ENCODE measurements at places on chromosomes 2 and 18. TPM values are rescaled to one million over a fixed set of nuclear protein-coding genes. Genes with fewer than 3 reads are reported as not detected.

DNA sequence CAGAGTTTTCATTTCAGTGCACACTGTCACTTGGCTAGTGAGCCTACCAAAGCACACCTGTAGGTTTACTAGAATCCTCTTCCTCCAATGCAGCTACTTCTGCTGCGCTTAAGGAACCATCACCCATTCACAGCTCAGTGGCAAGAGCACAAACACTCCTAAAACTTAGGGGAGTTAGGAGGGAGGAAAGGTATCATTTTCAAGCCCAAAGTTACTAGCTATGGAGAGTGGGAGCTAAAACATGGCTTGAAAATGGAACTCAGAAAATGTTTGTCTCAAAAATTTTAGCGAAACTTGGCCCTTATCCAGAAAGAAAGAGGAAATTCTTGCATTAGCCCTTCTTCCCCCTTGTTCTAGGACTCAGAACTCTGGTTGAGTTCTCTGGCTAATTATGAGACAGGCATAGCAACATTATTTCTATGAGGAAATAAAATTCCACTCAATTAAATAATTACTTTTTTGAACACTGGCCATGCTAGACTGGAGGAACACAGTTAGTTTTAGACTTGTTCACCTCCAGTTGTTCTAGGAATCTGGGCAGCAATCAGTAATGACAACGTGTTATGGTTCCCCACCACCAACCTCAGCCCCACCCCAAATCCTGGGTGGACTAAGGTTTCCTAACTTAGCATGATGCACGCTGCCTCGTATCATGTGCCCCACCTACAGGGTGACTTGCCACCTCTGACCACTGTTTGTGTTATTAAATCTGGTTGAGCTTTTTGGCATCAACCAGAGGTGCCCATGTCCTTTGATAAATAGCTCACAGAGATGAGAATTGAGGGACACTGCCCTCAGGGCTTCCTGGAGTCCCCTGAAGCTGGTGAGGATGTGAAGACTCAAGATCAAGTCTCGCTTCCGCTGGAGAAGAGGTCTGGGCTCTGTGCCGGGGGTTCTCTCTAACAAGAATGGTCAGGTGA is 32.8 kb downstream of the LPIN2 start:
- no peak for DNase-seq
- H3K36me3 ChIP-seq = no peaks in the 10 kb centered on the region
- peak overlapping the region; percentile 84 for H3K27ac ChIP-seq
- no peak overlapping the region for H3K4me3 ChIP-seq

DNA sequence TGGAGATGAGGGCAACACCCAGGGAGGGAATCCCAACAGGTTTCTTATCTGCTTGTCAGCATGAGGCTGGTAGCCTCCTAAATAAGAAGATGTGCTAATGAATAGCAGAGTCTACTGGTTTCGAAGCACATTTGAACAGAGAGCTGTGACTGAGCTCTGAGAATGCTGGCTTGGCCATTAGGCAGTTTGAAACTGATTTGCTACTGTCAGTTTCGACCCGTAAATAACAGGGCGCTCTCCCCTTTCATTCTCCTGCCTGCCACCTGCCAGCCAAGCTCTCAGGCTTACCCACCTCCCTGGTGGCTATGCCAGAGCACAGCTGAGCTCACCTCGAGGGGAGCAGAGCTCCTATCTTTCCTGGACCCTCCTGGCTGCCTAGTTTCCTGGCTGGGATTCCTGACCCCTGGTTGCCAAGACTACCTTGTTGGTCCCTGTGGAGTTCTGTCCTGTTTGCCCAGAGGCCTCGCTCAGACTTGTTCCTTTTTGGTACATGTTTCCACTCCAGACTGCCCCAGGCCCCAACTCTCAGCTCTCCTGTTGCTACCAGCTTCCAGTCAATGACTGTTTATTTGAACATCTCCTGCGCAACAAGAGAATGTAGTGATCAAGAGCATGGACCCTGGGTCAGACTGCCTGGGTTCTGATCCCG is 102.3 kb upstream of the ALPP start:
- DNase-seq = peak; percentile 25
- peak overlapping the region; percentile 21 for H3K27ac ChIP-seq
- no peaks in the 10 kb centered on the region for H3K27me3 ChIP-seq
- H3K4me3 ChIP-seq = no peak overlapping the region
- H3K4me1 ChIP-seq = no peaks in the 10 kb centered on the region

DNA sequence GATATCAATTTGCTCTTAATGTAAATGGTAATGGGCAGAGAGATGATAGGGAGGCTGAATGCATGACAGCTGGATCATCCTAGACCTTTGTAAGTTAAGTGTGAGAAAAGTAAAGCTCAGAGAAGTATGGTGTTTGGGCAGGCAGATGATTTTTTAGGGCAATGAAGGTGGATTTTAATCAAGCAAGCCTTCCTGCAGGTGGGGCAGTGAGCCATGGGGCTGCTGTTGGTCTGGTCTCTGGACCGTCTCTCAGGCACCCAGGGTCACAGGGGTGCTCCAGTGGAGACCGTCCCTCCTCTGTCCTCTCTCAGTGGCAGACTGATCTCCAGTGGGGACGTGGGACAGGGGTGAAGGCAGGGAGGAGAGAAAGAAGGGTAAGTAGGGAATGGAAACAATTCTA is 69.8 kb upstream of the STK17B start:
- DNase-seq = peak; percentile 32
- H3K4me3 ChIP-seq = no peak overlapping the region
- H3K36me3 ChIP-seq = no peaks in the 10 kb centered on the region
- no peaks in the 10 kb centered on the region for H3K27me3 ChIP-seq
- H3K4me1 ChIP-seq = no peaks in the 10 kb centered on the region
- peak overlapping the region; percentile 65 for H3K27ac ChIP-seq

DNA sequence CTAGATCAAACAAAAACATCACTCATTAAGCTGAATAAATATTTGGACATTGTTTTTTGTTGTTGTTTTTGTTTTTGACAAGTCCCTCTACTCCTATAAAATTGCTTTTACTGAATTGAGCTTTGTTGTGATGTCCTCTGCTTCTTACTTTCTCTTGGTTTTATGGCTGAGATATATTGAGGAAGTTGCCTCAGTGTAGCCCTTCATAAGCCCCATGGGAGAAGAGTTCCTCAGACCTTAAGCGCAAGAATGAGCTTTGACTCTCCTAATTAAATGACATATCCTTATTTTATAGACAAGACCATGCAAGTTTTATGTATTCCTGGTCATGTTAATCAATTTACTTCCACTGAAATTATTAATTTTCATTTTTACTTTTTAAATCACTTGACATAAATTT is 54.9 kb downstream of the CERKL start:
- H3K36me3 ChIP-seq = no peaks in the 10 kb centered on the region
- no peaks in the 10 kb centered on the region for H3K27me3 ChIP-seq
- H3K4me3 ChIP-seq = no peak overlapping the region
- DNase-seq = no peak
- no peaks in the 10 kb centered on the region for H3K4me1 ChIP-seq

GRCh38 chr2:191864628-191865374 is 17.9 kb upstream of the CAVIN2 start:
- DNase-seq = no peak
- H3K27me3 ChIP-seq = no peaks in the 10 kb centered on the region
- peaks cover 23% of the 10 kb centered on the region for H3K4me1 ChIP-seq
- H3K4me3 ChIP-seq = no peak overlapping the region
- H3K27ac ChIP-seq = peak overlapping the region; percentile 15

GRCh38 chr18:56550121-56550520 is 88.3 kb downstream of the TXNL1 start:
- H3K4me3 ChIP-seq = no peak overlapping the region
- H3K4me1 ChIP-seq = no peaks in the 10 kb centered on the region
- no peaks in the 10 kb centered on the region for H3K27me3 ChIP-seq
- no peak for DNase-seq
- no peaks in the 10 kb centered on the region for H3K36me3 ChIP-seq

DNA sequence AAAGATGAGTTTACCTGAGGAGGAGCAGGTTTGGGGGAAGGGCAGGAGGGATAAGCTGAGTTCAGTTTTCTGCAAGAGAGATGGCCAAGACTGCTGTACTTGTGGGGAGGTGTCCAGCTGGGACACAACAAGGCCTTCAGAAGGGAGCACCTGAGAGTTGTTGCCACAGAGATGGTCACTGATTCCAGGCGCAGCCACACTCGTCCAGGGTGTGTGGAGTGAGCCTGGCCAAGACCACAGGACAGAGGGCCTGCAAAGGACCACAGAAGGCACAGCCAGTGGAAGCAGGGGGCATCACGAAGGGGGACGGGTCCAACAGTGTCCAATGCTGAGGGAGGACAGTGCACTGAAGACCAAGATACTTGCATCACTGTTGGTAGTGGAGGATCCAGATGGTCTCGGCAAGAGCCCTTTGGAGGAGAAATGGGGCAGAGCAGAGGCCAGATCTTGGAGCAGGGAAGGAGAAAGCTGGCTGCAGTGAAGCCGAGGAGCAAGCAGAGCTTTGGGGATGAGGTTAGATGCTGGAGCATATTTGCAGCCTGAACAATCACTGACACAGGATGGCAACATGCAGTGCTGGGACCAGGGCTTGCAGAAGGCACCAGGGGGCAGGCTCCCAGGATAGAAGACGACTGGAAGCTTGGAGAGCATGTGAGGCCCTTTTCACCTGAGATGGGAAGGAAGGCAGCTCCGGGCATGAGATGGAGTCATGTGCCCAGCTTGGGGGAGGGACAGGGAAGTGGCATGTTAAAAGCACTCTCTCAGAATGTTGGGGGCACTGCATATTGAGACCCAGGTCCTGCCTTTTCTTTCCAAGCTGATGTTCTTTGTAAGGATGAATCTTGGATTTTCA is 214.0 kb downstream of the CYP26B1 start:
- DNase-seq = no peak
- no peaks in the 10 kb centered on the region for H3K27me3 ChIP-seq
- no peak overlapping the region for H3K27ac ChIP-seq
- peaks cover 6% of the 10 kb centered on the region for H3K4me1 ChIP-seq
- H3K4me3 ChIP-seq = no peak overlapping the region

DNA sequence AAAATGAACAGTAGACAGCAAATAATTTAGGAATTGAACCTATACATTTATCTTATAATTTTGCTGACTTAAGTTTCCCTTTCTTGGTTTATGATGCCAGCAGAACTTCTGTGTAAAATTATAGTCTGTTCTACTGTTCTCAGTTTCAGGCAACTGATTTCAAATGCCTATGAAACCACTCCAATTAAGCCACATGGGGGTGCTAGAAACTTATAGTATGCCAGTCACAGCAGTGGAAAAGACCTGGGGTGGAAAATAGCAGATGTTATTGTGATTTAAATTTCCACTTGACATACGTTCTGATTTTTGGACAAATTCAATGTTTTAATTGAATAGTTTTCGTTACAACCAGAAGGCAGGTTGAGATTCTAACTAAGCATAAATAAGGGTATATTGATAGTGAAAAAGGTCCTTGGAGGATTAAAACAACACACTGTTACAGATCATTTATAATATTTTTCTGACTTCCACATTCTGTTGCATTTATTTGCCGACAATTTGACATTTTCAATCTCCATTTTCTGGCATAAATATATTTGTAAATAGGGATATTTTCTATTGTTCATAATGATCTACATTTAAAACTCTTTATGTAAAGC is 61.4 kb downstream of the CPS1 start:
- H3K36me3 ChIP-seq = no peaks in the 10 kb centered on the region
- H3K4me3 ChIP-seq = no peak overlapping the region
- DNase-seq = no peak
- no peak overlapping the region for H3K27ac ChIP-seq
- no peaks in the 10 kb centered on the region for H3K27me3 ChIP-seq

The BMP10 gene
- not detected for total RNA-seq

The GKN2 gene
- total RNA-seq = not detected

The MC4R gene
- not detected for total RNA-seq
